ENCODE measurements at places on chromosomes 4 and X.

DNA sequence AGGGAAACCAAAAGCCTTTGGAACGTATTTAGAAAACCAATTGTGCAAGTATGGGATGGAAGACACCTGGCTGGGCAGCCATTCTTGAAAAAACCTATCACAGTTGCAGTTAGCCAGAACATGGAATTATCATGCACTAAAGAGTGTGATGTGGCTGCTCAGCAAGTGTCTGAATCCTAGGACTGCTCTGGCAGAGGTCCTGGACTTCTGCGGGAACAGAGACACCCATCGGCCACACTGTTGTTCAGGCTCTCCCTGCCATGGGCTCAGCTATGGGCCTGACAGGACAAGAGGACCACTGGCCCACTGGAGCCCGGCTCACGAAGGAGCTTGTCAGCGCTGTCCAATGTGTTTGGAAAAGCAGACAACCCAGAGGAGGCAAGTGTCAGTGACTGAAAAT is 115.7 kb upstream of the GPC4 start:
- DNase-seq: no peak

GRCh38 chr4:93842601-93843252 is 14.2 kb downstream of the ATOH1 start:
- no peak for DNase-seq

DNA sequence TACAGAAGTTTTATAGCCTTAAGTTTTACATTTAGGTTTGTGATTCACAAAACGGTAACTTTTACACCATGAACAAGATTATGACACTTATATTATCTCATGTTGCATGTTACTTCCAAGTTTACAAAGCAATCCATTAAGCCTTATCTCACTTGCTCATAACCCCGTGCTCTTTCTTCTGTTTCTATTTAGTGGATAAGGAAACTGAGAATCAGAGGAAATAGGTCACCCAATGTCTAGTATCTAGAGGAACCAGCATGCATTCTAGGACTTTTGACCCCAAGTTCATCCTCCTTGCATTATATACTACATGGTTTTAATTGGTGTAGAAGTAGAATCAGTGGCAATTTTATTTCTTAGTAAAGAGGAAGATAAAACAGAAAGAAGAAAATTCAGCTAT is 67.0 kb upstream of the ANXA3 start:
- DNase-seq: no peak

- DNase-seq: no peak
These were observed 430.9 kb downstream of the C4orf33 start for GRCh38 chr4:129526812-129527211.

- DNase-seq: no peak
These were observed 11.7 kb upstream of the IL21 start for GRCh38 chr4:122632396-122633143.

- DNase-seq: no peak
These were observed 11.6 kb downstream of the MAGEB16 start for GRCh38 chrX:35809781-35810180.

- no peak for DNase-seq
These were observed 236.5 kb downstream of the CBR4 start for GRCh38 chr4:168773388-168774195.

- DNase-seq: no peak
These were observed 1392.9 kb downstream of the ARAP2 start for GRCh38 chr4:34851411-34851810.

DNA sequence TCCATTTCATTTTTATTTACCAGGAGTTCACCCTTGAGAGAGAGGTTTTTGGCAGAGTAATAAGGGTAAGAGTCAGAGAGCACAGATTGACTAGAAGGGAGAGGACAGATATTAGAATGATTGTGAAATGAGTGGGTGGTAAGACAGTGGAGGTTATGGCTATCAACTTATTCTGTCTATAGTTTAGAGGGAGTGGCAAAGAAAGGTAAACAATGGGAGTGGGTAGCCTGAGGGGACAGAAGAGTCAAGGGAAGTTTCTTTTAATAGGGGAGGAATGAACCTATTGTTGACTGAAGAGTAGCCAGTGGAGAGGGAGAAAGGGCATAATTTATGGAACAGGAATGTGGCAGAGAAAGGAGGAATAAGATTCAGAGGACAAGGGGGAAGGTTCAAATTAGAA is 186.5 kb upstream of the NRK start:
- no peak for DNase-seq

DNA sequence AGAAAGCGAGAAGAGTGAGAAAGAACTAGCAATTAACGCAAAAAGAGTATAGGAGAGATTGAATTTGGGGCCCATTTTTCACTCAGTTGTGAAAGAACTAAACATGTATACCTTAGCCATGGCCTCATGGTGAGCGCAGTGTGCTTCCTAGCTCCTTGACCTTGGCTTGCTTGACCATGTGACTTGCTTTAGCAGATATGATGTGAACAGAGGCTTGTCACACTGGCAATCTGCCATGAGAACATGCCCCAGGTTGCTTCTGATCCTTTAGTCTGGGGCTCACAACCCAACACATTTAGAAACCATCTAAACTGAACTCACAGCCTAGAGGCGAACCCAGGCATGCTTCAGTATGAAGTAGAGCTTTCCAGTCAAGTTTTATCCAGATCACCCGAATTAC is 260.1 kb upstream of the FTHL17 start:
- no peak for DNase-seq

DNA sequence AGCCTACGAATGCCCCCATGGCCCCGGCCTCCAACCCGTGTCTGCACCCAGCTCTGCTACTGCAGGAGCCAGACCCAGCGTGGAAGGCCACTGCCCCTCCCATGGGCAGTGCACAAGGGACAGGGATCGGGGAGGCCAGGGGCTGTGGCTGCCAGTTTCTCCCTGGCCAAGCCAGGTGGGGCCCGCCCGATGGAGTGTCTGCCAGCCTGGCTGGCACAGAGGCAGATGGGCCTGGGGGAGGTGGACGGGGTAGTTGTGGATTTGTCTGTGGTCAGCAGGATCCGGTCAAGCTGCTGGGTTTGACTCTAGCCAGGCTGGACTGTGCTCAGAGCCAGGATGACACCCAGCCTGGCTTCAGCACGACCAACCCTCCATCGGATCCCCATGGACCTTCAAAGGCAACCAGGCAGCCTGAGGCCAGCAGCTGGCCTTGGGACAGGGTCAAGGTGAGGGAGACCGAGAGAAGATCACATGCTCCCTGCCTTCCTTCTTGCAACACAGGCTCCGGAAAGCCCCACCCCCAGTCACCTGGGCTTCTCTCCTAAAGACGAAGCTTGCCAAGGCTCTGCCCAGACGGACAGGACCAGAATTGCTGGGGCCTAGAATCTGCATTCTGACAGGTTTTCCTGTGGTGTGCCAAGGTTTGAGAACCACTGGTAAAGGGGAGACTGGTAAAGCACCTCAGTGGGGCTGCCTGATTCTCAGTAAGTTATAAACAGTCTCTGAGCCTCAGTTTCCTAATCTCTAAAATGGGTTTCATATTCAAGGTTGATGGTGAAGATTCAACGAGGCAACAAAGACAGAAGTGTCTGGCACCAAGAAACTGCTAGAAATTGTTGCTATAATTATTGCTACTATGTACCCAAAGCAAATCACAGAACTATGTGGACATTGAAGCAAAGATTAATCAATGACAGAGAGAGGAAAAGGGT is 78.6 kb downstream of the PPP2R2C start:
- no peak for DNase-seq

DNA sequence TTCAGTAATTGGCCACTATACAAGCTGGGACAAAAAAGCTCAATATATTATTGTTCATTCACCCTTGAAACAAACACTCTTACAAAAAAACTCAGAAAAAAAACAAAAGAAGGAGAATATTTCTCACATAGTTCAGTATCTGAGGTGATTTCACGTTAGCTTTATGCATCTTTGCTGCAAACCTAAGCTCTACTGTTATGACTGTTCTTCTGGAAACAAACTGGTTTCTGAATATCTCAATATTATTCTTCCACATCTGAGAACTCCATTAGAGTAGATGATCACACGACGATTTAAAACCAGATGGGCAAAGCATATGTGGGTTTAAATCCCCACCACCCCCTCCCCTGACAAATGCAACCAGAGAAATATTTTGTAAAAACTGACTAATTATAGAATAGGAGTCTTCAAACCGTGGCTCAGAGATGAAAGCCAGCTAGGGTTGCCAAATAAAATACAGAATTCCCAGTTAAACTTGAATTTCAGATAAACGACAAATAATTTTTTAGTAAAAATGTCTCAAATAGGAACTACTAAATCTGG is 182.0 kb upstream of the FAM241A start:
- no peak for DNase-seq

DNA sequence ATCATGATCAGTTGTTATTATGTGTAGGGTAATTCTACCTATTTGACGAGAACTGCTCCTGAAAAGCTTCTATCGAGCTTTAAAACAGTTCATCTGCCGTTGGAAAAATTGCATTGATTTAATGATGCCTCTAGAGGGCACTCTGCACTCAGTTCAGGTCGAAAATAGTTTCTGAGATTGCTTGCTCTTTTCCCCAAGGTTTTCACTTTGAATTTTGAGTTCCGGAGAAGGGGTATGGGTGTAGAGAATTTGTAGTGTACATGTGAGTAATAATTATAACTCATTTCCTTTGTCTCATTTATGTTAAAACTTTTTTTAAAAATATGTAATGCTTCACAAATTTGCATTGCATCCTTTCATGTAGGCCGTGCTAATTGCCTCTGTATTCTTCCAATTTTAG is 28.4 kb upstream of the TNIP3 start:
- DNase-seq: no peak

DNA sequence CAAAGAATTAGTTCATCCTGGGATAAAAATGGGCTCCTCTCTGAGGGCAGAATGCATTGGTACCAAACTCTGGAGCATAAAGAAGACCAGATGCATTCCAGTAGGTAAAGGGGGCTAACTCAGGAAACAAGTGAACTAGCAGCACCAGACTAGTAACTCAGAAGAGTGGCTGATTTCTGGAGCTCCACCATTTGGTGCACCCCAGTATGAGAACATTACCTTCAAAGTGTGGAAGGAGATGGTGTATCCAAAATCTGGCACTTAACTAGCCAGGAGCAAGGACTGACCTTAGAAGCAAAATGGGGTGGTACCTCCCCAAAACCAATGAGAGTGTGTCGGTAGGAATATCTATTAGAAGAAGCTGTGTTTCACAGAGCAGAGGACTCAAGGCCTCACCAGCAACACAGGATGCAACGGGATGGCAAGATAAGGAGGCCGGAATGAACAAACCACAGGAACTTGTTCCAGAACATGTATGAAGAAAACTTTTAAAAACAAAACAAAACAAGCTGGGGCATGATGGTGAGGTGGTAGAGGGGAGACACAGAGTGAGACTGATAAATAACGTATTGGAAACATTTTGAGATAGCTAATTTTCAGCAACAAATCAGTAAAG is 142.3 kb downstream of the INPP4B start:
- DNase-seq: no peak

DNA sequence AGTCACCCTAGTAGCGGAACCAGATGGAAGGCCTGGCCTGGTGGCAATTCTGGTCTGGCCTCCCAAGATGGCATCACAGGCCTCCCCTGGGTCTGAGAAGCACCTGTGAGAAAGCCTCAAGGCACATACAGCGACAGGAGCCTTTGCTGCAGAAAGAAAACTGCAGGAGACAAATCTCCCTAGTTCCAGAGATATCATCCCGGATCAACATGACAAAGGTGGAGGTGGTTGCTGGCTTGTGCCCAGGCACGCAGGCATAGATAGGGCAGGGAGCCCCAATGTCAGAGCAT is 93.6 kb downstream of the BCOR start:
- no peak for DNase-seq

- DNase-seq: no peak
These were observed 240.5 kb downstream of the STIM2 start for GRCh38 chr4:27101126-27101525.

GRCh38 chr4:14636563-14636962 is 365.7 kb upstream of the CPEB2 start:
- DNase-seq: no peak

DNA sequence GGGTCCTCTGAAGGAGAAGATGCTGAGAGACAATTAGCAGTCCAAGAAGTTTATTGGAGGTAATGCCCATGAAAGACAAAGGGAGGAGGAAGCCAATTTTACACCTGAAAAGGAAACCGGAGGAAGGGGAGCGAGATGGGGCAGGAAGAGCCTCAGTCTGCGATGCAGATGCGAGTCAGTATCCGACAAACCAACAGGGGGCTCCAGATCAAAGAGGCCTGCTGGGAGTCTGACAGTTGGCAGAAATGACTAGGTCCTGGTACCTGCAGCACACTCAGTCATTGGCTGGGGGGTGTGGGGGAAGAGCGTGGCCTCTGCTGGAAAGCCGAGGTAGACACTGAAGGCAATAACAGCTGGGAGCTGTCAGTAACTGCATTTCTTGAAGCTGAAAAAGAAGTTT is 231.1 kb upstream of the CENPE start:
- no peak for DNase-seq

GRCh38 chrX:19699151-19699550 is 183.8 kb upstream of the MAP3K15 start:
- no peak for DNase-seq

DNA sequence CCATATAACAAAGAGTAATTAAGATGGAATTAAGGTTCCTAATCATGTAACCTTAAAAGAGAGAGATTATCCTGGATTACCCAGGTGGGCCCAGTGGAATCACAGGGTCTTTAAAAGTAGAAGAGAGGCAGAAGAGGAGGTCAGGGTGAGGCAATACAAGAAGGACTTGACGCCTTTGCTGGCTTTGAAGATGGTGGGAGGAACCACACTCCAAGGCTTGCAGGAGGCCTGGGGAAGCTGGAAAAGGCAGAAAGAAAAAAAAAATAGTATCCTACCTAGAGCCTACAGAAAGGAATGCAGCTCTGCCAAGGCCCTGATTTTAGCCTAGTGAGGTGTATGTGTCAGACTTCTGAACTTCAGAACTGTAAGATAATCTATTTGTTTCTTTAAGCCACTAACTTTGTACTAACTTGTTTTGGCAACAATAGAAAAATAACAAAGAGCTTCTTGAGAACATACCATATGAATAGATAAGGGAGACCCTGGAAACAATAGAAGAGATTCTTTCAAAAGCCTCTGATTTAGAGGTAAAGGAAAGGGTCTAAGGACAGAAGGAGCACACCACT is 229.9 kb upstream of the TTC29 start:
- no peak for DNase-seq

DNA sequence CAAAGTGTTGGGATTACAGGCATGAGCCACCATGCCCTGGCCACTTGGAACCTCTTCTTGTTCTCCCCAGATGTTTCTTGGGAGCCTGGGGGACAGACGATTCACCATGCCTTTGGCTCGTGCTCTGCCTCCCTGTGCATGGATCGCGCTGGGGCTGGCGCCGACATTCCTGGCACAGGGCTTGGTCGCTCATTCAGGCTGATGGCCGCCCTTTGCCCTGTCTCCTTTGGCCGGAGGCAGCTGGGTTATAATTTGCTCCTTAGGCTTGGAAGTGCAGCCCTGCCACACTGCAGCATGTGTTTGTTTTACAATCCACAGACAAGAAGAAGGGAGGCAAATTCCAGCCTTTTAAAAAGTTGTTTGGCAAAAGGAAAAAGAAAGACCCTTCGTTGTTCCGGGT is 115.3 kb downstream of the AASDH start:
- no peak for DNase-seq

DNA sequence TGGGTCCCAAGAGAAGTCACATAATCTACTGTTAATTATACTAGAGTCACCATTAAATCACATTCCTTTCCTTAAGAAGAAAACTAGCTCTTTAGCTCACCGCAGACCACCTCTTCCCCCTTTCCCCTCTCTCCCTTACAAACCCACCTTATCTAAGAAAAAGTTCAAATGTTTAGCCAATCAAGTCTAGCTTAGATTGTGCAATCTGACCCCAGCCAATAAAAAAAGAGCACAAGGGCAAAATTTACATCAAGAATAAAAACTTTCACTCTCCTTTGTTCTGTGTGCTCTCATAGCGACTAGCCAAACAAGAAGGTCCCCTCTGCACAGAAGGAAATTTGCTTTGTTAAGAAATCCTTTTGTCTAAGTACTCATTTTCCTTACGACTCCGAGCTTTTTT is 76.3 kb downstream of the TMEM156 start:
- no peak for DNase-seq
